ENCODE measurements at places on chromosomes 3 and 15.

- H3K27ac ChIP-seq = peak overlapping the region; percentile 67
- DNase-seq = peak; percentile 85
- no peaks in the 10 kb centered on the region for H3K36me3 ChIP-seq
- H3K27me3 ChIP-seq = no peaks in the 10 kb centered on the region
Observed at GRCh38 chr3:172065967-172066762, 26.8 kb downstream of the FNDC3B start.

- no peak overlapping the region for H3K4me3 ChIP-seq
- H3K27me3 ChIP-seq = no peaks in the 10 kb centered on the region
- no peaks in the 10 kb centered on the region for H3K36me3 ChIP-seq
- H3K4me1 ChIP-seq = no peaks in the 10 kb centered on the region
- no peak for DNase-seq
Observed at GRCh38 chr3:25257026-25257425, 171.0 kb upstream of the RARB start.

- DNase-seq = peak; percentile 53
- peaks cover 41% of the 10 kb centered on the region for H3K4me1 ChIP-seq
- H3K4me3 ChIP-seq = no peak overlapping the region
- peak overlapping the region; percentile 30 for H3K27ac ChIP-seq
Observed at GRCh38 chr15:64845183-64845611, 3.5 kb downstream of the PLEKHO2 start.

DNA sequence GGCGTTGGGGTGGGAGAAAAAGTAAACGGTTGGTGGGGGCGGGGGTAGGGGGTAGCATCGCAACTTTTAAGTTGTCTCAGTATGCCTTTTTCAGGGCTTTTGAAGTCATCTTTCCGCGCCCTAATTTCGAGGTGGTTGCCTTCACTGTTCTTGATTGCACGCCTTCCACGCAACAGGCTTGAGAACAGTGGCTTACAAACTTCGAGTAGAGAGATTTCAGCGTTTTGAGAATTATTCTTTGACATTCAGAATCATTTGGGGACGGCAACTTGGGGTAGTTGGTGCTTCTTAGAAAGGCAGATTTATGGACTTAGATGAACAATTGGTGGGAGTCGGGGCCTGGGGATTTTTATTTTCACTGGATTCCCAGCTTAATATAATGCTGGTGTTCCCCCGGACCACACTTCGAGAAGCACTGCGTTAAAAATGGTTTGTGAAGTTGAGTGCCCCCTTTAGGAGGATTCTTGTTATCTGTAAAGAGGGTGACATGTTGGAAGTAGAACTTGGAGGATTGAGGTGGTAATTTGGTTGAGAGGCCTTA is 880 bp downstream of the PPP4R2 start:
- H3K4me1 ChIP-seq = peaks cover 27% of the 10 kb centered on the region
- peak overlapping the region; percentile 97 for H3K4me3 ChIP-seq
- no peaks in the 10 kb centered on the region for H3K36me3 ChIP-seq

GRCh38 chr3:149967086-149967685 is 3.5 kb downstream of the PFN2 start:
- H3K36me3 ChIP-seq = peaks cover 3% of the 10 kb centered on the region
- no peak overlapping the region for H3K4me3 ChIP-seq
- H3K4me1 ChIP-seq = peaks cover 27% of the 10 kb centered on the region
- no peaks in the 10 kb centered on the region for H3K27me3 ChIP-seq
- DNase-seq = peak; percentile 54
- no peak overlapping the region for H3K27ac ChIP-seq

Data from endothelial cell of umbilical vein (primary cell).